ENCODE measurements at places on chromosomes 12 and 14.

GRCh38 chr12:72872238-72872887 is 600.2 kb downstream of the TRHDE start:
- DNase-seq = no peak

GRCh38 chr14:61577506-61577931 is 117.8 kb upstream of the HIF1A start:
- DNase-seq = no peak

DNA sequence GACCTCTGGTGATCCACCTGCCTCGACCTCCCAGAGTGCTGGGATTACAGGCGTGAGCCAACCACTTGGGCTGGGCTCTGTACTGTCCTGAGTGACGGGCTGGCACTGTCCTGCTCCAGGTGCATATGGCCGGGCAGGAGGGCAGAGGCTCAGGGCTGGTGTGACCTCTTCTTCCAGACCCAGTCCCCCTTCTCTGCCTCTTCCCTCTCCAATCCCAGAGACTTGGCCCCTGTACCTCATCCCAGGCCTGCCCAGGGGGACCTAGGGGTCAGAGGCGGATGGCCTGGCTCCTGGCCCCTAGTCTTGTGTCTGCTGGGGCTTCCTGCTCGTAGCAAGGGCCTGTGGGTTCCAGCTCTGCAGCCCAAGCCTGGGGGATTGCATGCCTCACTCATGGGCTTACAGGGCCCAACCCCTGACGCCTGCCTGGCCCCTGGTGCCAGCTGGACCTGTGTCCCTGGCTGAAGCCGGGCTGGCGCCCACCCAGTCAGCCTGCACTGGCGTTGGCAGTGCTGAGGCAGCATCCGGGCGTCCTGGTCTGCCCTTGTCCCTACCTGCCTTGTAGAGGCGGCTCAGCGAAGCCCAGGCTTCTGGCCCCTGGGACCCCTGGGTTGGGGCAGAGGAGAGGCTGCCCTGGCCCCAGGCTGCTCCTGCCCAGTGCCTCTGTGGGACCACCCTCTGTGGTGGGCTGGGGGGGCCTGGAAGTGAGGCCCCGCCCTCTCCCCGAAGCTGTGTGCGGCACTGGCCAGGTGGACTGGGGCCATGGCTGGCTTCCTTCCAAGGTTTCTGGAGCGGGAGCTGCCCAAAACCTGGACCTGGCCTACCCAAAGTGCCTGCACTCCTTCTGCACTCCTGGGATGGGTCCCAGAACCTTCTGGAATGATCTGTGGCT is 4.3 kb downstream of the TEDC1 start:
- DNase-seq = no peak

DNA sequence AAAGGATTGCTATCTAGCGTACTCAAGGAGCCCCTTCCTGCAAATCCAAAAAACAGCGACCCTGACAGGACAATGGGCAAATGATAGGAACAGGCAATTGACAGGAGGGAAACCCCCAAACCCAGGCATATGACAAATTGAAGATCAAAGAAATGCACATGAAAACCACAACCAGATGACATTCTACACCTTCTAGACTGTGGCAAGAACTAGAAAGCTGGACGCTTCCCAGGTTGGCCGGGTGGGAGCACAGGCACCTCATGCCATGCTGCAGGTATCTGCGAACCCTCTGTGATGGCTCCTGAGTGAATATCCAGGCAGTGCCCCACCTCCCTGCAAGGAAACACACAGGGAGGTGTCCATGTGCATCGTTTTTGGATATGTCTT is 37.1 kb downstream of the CMKLR1 start:
- DNase-seq = no peak

GRCh38 chr12:75155962-75156361 is 53.7 kb downstream of the KCNC2 start:
- DNase-seq = no peak

DNA sequence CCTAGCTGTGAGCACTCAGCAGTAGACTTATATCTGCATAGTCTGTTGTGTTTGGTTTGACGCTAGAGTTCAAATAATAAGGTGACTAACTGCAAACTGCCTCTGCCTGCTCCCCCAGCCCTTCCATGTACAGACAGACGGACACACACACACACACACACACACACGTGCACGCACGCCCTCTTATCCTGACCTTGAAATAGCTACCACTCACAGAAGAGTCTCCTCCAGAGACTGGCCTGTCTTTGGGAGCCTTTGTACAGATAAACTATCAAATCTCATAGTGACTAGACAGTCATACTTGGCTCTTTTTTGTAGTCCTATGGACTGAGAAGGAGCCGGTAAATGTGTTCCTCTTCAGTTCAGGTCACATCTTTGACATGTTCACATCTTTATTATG is 158.4 kb downstream of the FBXL14 start:
- DNase-seq = no peak

- DNase-seq = no peak
These were observed 13.3 kb downstream of the IL22 start for GRCh38 chr12:68240079-68240478.

- DNase-seq = no peak
These were observed 206.4 kb downstream of the DIO2 start for GRCh38 chr14:80004871-80005270.

DNA sequence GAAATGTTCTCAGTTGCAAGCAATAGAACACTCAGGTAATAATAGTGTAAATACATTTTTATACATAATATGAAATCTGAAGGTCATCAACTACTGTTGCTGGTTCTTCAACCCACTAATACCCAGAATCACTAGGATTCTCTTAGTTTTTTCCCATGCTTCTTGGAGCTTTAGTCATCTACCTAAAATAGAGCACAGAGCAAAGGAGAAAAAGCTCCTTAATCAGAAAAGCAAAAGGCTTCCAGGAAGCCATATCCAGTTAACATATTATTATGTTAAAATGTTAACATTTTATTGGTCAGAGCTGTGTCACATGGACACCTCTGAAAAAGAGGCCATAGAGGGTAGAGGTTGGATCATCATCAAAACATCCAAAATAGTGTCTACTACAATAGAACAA is 57.0 kb downstream of the CCER1 start:
- DNase-seq = no peak

- DNase-seq = no peak
These were observed 9.7 kb upstream of the DYNLL1 start for GRCh38 chr12:120485961-120486881.

DNA sequence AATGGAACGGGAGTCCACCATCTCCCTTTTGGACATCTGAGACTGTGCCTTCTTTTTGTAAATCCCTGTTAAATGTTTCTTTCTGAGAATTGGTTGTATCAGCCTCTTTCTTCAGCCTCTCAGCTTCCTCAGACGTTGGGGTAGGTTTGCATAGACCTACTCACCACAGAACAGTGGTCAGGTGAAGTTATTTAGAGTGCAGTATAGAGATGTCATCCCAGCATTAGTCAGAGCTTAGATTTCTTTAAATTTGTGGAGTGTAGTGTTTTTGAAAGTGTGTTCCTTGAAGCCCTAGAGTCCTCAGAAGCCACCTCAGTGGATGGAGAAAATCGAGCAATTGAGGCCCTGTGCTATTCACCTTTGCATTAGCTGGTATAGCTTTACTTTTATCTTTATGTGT is 8.9 kb upstream of the EEA1 start:
- no peak for DNase-seq

GRCh38 chr14:68182492-68182891 is 362.9 kb downstream of the RAD51B start:
- DNase-seq = no peak

DNA sequence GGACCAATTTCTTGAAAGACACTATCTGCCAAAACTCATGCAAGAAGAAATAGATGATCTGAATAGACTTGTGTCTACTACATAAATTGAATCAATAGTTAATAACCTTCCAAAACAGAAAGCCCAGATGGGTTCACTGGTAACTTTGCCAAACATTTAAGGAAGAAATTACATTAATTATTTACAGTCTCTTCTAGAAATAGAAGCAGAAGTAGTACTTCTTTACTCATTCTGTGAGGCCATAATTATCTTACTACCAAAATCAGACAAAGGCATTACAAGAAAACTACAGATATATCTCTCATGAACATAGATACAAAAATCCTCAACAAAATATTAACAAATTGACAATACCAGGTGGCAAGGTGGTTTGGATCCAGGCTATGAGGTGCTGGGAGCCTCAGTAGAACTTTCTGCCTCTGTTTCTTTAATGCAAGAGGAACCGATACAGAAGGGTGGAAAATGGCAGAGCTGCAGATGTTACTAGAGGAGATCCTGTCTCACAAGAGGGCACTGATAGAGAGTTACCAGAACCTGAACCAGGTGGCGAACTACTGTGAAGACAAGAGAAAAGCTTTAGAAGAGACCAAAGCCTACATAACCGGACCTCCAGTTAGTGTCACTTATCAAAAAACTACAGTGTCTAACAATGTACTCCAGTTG is 33.7 kb upstream of the KTN1 start:
- DNase-seq = no peak

DNA sequence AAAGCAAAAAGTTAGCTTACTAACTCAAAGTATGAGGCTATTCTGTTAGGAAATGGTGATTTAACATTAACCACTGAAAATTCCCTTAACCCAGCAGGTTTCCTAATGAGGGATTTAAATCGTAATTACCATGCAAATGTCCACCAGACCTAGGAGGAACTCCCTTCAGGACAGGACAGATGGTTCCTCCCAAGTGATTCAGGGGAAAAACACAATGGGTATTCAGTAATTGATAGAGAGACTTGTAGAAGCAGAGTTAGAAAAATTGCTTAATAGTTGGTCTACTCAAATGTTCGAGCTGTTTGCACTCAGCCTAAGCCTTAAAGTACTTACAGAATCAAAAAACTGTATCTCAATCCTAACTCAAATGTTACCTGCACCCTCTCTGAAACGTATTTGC is 21.6 kb downstream of the RERGL start:
- no peak for DNase-seq

GRCh38 chr14:56889705-56890104 is 79.4 kb upstream of the OTX2 start:
- no peak for DNase-seq

DNA sequence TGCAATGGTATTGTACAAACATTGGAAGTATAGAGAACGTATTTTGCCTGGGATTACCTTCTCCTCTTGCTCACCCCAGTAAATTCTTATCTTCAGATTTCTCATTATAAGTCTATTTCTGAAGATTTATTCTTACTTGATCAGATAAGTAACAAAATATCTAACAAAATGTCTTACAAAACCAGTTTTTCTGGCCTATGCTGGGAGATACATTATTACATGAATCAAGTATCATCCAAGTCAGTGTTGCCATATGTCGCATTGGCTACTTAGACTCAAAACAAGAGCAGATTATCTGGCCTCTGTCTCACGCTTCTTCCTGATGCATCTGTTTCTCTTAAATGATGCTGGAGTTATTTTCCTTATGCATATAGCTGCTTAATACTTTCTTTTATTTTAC is 408.5 kb downstream of the CCER1 start:
- DNase-seq = no peak

GRCh38 chr14:96205978-96206360 is 1.3 kb downstream of the BDKRB2 start:
- DNase-seq = no peak

All from thoracic aorta (tissue), 2 donors.